ENCODE measurements at places on chromosomes 3 and 15.
A peak's percentile ranks its signal among the peaks of the same experiment; 100 is the strongest.

GRCh38 chr3:119841808-119842471, 60.0 kb downstream of the NR1I2 start:
- DNase-seq = no peak

GRCh38 chr15:77421370-77421700, 647 bp downstream of the HMG20A start:
- DNase-seq = peak; percentile 13

DNA sequence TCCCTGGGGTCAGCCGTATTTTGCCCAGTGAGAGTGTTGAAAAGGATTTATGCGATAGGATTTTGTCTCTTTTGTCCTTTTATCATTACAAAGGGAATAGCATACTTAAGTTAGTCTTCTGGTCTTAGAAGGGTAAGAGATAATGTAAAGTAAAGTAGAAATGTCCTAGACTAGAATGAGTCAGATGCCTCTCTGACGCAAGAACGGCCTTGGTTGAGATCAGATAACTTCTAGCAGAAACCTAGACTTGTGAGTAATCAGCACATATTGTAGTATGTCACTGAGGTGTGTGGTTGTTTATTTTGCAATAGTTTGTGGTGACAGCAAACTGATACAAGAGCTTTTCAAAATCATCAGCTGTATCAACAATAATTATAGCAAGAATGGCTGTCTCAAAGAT, 866.1 kb downstream of the NSUN3 start:
- peak; percentile 11 for DNase-seq

DNA sequence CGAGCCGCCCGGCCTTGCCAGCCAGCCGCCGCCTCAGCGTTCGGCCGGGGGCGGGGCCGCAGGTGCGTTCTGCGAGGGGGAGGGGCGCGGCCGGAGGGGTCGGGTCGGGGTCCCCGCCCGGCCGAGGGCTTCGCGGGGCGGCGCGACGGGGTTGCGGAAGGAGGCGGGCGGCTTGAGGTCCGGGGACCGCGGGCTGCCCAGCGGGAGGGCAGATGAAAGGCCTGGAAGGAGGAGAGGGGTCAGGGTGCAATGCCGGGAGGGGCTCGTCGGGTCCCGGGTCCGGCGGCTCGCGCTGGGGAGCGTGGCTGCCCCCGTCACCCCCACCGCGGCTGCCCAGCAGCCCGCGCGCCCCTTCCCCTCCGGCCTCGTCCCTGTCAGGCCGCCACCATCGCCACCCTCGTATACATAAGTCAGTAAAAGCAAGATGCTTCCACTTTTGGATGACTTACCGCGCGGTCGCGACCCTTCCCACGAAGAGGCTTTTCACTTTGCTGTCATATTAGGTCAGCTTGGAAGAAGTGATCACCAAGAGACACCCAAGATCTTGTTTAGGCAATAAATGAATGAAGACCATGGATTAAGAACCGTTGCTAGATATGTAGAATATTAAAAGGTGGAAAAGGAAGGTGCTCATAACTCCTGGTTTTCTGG, 620 bp upstream of the ANP32A start:
- DNase-seq = peak; percentile 13

- no peak for DNase-seq
Measured at GRCh38 chr15:53115563-53115962, 325.4 kb upstream of the ONECUT1 start.

- DNase-seq = no peak
Measured at GRCh38 chr15:78768096-78768495, 43.2 kb downstream of the ADAMTS7 start.

DNA sequence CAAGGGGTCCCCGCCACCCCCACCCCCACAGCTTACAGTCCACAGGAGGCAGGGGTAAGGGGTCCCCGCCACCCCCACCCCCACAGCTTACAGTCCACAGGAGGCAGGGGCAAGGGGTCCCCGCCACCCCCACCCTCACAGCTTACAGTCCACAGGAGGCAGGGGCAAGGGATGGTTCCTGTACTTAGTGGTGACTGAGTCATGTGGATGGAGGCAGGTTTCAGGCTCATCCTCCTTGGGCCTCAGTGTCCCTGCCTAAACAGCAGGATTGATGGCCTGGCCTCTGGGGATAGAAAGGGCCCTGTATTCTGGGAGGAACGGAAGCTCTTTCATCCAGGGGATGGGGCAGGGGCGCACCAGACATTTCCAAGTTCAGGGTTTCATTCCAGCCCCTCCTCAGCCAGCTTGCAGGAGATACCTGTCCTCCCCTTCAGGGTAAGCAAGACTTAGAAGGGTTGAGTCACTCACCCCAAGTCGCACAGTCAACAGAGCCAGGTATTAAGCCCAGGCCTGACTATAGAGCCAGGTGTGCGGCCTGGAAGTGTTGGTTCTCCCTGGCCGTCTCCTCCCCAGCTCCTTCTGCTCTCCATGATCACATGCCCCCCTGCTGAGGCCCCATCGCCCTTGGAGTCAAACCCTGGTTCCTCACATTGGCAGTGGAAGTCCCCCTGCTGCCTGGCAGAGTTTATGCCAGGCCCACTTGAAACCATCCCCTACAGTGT, 12.5 kb downstream of the CSK start:
- no peak for DNase-seq

All from Daoy (cell line).